MCF 10A (cell line): ENCODE measurements at places on chromosomes 13 and 19.

- no peak for DNase-seq
Observed at GRCh38 chr19:43444531-43445287, 20.7 kb downstream of the LYPD3 start.

- DNase-seq, result no peak
Observed at GRCh38 chr13:98976941-98977340, 923 bp downstream of the DOCK9 start.

GRCh38 chr19:57802269-57802668 is 12.4 kb downstream of the ZNF552 start:
- no peak for DNase-seq

- no peak for DNase-seq
Observed at GRCh38 chr19:30498707-30499106, 126.5 kb downstream of the ZNF536 start.

DNA sequence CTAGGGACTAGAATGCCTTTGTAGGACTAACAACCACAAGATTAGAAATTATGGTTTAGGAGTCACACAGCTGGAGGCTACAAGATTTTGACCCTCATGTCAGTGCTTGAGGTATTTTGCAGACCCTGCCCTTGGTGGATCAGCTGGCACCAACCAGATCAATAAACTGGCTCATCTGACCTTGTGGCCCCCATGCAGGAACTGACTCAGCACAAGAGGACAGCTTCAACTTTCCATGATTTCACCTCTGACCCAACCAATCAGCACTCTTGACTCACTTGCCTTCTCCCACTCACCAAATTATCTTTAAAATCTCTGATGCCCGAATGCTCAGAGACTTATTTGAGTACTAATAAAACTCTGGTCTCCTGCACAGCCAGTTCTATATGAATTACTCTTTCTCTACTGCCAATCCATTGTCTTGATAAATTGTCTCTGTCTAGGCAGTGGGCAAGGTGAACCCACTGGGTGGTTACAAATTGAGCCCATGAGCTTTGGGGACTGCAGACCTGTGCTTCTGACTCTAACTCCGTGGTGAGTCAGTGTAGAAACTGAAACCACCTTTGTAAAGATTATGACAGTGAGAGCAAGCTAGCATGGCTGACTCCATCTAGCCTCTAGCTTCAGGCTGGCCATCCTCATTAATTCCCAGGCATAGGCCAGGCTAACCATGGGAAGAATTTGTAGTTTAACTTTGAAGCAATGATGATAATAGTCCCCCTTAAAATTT is 33.9 kb upstream of the CEACAM8 start:
- no peak for DNase-seq

GRCh38 chr13:72886272-72887067 is 104.5 kb downstream of the PIBF1 start:
- peak; percentile 53 for DNase-seq

DNA sequence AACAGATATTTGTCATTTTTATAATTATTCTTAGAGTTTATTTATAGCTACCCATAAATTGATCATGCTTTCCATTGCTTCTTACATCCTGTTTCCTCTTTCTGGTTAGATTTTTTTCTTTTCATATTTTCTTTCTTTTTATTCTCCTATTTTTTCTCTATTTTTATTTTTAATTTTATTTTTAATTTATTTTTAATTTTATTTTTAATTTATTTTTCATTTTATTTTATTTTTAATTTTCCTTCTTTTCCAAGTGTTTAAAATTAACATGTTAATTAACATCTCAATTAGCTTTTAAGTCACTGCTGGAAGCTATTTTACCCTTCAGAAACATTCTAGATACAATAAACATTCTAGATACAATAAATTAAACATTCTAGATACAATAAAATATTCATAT is 269.6 kb downstream of the B3GLCT start:
- no peak for DNase-seq

GRCh38 chr13:25871389-25872125 is 180.3 kb downstream of the SHISA2 start:
- no peak for DNase-seq
